ENCODE measurements at places on chromosomes 7 and 10.

DNA sequence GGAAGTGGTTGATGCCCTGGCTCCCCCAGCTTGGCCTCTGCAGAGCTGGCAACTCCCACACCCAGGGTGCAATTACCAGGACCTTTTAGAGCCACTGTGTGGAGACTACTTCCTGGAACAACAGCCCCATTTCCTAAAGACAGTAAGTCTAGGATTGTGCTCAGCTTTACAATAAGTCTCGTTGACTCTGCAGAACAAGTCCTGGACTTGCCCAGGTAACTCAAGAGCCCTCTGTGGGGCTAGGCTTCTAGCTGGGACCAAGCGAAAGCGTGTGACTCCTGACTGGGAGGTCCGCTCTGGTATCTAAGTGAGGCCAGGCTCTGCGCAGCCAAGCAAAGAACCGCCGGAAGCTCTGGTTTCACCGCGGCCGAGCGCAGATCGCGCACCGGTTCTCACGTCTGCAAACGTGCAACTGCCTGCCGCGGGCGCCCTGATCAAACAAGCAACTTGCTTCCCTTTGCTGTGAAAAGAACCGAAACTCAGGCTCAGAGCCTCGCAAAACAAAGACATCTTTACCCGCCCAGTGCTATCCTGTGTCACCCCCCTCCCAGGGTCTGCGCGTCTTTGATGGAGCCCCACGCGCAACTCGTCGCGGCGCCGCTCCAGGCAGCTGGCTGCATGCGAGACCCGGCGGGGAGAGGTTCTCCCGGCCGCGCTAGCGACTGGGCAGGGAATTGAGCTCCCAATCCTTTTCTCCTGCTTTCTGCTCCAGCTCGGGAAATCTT is 4.4 kb upstream of the PDLIM1 start:
- no peak for DNase-seq

DNA sequence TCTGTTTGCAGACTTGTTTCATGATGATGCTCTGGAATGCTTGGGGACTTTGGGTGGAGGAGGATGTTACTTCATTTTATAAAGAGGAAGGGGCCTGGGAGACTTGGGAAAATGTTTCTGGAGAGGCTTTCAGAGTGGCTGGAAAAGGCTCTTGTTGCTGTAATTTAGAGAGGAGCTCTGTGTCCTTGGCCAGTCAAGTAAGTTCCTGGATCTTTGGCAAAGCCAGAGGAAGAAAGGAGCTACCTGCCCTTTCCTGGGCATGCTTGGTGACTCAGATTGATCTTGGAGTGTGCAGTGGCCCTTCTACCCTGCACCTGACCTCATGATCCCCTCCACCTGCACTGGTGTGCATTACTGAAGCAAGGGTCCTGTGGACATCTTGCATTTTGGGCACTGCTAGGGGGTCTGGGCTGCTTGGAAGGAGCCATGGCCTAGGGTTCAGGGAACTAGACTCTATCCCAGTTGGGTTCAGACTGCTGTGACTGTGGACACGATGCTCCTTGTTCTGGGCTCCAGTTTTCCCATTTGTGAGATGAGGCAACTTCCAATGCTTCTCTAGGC is 56.1 kb downstream of the ADCYAP1R1 start:
- DNase-seq, result no peak

- DNase-seq, result no peak
Measured at GRCh38 chr10:21526860-21527597, 1.5 kb upstream of the SKIDA1 start.

GRCh38 chr7:30563326-30563942 is 31.2 kb upstream of the GARS1 start:
- DNase-seq, result no peak

GRCh38 chr10:114632869-114633715 is 25.0 kb downstream of the ABLIM1 start:
- DNase-seq, result no peak

GRCh38 chr7:50149369-50149768 is 56.3 kb upstream of the ZPBP start:
- DNase-seq, result peak; percentile 20

DNA sequence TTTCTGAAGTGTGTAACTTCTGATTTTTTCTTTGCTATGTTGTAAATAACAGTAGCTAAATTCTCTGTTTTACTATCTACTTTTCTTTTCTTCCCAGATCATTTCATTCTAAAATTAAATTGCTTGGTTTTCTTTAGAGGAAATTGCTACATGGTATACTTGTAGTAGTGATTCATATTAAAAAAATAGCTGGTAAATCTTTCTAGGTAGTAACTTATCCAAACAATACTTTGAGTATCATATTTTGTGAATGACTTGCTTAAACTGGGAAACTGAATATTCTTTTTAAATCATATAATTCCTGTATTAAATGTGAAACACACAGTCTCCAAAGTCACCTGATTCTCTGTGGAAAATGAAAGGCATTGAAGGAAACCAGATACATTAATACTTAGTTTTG is 85.5 kb downstream of the ZNRF2 start:
- no peak for DNase-seq

GRCh38 chr7:159028508-159029401 is 115.9 kb downstream of the VIPR2 start:
- DNase-seq, result no peak
